ENCODE measurements at places on chromosomes 13 and 19.
A peak's percentile ranks its signal among the peaks of the same experiment; 100 is the strongest.

DNA sequence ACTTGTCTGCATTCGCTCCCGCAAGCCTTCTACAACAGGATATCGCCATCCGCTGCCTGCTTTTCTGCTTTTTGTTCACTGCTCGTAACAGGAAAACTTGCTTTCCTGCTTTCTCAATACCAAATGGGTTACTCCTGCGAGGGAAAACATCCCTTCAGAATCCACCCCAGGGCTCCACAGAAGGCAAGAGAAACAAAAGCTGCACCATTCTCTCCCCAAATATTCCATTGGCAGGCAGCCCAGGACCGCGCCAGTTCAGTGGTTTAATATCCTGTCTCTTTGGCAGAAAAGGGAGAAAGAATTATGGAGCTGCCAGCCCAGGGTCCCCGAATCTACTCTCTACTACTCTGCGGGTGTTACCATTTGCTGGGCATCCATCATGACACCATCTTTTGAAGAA, 84.7 kb upstream of the DOCK9 start:
- no peak for DNase-seq

- DNase-seq = no peak
These were observed 1445.4 kb downstream of the EFNB2 start for GRCh38 chr13:105089858-105090643.

GRCh38 chr19:7331446-7331845, 17.3 kb upstream of the ARHGEF18 start:
- DNase-seq = no peak

GRCh38 chr19:45876161-45876410, 9.9 kb downstream of the IRF2BP1 start:
- peak; percentile 40 for DNase-seq

GRCh38 chr19:8451377-8451776, 6.6 kb downstream of the HNRNPM start:
- DNase-seq = no peak

GRCh38 chr13:35483761-35484160, 7.3 kb upstream of the MAB21L1 start:
- DNase-seq = no peak

DNA sequence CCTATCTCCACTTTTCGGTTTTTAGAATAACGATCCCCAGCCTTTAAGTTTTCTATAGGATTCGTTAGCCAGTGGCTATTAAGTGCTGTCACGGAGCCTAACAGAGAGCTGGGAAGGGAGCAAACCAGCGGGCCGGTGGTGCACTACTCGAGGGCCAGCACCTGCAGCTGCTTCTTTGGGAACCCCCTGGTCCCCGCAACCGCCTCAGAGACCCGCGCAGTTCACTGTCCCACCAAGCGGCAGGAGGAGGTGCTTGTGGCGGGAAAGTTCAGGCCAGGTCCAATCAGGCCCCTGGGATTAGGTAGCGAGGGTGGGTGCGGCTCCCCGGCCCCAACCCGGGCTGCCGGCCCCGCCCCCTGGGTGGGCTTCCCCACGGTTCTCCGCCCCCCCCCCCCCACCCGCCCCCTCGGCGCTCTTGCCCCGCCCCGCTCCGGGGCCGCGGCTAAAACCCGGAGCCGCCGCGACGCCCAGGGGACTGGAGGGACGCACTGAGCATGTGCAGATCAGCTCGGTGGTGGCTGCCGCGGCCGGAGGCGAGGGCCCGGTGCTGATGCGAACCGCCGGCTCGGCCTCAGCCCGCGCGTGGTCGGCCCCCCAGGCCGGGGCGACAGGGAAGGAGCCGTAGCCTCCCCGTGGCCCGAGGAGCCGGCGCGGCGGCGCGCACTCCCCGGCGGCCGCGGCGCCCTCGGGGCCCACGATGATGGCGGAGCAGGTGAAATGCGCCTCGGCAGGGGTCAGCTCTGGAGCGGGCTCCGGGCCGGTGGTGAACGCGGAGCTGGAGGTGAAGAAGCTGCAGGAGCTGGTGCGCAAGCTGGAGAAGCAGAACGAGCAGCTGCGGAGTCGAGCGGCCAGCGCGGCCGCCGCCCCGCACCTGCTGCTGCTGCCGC, at the start of gene SLAIN1:
SLAIN1 (plus strand) TSS at position 471 of the 887 bp plus-strand sequence; CDS start at position 698, 227 bp downstream.
- DNase-seq = peak; percentile 93

GRCh38 chr13:20191311-20192157, 1.2 kb downstream of the GJB2 start:
- peak; percentile 49 for DNase-seq

- no peak for DNase-seq
These were observed 305.3 kb downstream of the TEX29 start for GRCh38 chr13:111625526-111626315.

- DNase-seq = no peak
These were observed 230.2 kb downstream of the TSHZ3 start for GRCh38 chr19:31118986-31119385.

GRCh38 chr19:46392837-46393236, 20.5 kb downstream of the CCDC8 start:
- no peak for DNase-seq

DNA sequence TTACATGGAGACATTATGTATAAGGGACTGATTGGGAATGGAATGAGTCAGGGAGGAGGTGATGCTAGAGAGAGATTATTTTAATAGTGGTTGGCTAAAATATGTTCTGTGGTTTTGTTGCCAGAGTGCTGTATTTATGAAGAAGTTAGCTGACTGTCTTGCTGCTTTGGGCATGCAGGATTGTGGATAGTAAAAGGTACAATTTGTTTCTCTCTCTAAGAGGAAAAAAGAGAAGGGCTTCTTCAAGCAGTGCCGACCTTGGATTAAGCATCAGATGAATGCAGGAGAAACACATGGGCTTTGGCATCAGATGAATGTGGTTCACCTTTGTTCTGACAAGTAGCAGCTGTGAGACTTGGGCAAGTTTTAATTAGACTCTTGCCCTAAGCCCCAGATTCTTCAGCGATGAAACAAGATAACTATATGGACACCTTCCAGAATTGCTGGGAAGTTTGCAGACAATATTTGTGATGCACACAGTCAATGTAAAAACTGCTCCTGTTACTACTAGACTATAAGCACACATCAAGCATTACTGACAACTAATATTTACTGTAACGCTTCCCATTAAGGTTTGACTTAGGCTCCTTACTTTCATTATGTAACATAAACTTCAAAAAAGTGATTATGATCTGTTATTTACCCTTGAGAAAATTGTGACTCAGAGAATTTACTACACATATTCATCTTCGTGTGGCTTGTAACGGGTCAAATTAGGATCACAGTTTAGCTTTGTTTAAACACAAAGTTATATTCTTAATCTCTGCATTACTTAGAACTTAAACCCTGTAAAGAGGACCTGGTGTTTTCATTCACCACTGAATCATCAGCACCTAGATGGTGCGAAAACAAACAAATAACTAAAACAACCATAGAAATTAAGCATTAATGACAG, 824.0 kb downstream of the PCDH9 start:
- DNase-seq = no peak

DNA sequence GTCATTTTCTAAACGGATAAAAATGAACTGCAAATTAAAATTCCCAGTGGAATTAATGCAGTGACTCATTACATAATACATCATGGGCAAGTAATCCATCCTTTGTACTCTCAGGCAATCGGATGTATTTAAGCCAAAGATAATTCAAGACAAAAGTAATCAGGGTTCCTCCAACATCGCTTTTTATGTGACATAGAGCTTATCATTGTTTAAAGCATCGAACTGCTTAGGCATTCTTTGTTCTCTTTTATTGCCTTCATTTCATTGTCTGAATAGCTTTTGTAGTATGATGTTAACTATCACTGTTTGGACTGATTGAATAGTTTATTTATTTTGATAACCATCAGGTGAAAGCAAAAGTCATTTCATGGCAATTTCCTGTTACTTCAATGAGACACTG, 209.4 kb downstream of the ITGBL1 start:
- DNase-seq = no peak

DNA sequence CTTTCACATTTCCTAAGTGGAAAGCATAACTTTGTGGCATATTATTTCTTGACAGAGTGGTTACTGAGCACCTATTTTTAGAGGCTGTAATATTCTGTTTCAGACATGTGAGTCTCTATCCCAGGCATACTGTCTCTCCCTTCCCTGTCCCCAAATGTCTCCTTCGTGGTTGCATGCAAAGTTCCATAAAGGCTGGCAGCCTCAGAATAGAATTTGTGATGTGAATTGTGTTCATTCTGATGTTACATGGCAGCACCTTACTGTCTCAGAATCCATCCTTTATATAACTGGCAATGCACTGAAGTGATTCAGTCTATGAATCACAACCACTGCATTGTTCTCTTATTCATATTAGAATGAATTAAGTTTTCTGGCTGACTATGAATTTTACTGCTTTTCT, 89.0 kb upstream of the SLC7A1 start:
- DNase-seq = no peak

Measured in GM12865 (cell line).